Activated T-cell treated with anti-CD3 and anti-CD28 coated beads, Interleukin-2, amount 50 U/mL, for 24 hours (primary cell): ENCODE measurements at places on chromosomes 1 and 21.

GRCh38 chr1:216805953-216806352 lies 82.7 kb upstream of the ESRRG start:
- no peaks in the 10 kb centered on the region for H3K36me3 ChIP-seq
- no peak overlapping the region for H3K4me3 ChIP-seq
- no peak overlapping the region for H3K27ac ChIP-seq
- DNase-seq: no peak
- H3K4me1 ChIP-seq: no peaks in the 10 kb centered on the region

DNA sequence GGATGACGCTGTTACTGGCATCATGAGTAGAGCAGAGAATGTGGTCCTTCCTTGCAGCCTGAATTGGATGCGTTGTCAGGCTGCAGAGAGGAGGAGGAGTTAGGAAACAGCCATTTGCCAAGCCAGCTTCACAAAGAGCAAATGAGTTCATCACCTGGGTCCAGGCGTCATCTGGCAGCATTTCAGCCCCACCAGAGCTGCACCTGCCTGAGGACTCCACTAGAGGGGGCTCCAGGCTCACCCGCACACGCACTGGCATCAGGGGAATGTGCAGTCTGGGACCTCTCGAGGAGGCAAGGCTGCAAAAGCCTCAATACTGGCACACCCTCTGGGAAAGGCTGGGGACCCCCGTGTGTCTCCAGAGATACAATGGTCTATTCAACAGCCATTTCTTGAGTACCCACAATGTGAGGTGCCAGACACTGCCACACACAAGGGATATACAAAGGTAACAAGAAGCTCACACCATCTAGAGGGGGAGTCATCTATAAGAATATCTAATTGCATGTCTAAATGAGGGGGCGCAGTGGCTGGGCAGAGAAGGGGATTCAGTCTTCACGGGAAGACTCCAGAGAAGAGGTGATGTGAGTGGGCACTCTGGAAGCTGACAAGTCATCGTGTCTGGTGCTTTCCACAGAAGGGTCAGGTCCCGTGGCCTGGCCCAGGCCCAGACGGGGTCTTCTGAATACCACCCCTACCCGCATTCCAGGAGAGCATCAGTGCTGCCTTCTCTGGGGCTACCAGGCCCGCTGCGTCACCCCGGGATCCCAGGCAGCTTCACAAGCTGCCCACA lies 53.5 kb upstream of the CNTN2 start:
- no peak overlapping the region for H3K4me3 ChIP-seq
- H3K36me3 ChIP-seq: no peaks in the 10 kb centered on the region
- peaks cover 15% of the 10 kb centered on the region for H3K4me1 ChIP-seq
- H3K27ac ChIP-seq: no peak overlapping the region
- no peaks in the 10 kb centered on the region for H3K27me3 ChIP-seq

GRCh38 chr1:31751822-31752241 lies 12.3 kb downstream of the ADGRB2 start:
- H3K4me3 ChIP-seq: no peak overlapping the region
- H3K4me1 ChIP-seq: peaks cover 20% of the 10 kb centered on the region
- H3K27ac ChIP-seq: no peak overlapping the region
- no peak for DNase-seq
- no peaks in the 10 kb centered on the region for H3K27me3 ChIP-seq

GRCh38 chr1:41366455-41367287 lies 5.4 kb downstream of the FOXO6 start:
- H3K27ac ChIP-seq: no peak overlapping the region
- H3K36me3 ChIP-seq: no peaks in the 10 kb centered on the region
- DNase-seq: peak; percentile 63
- H3K4me3 ChIP-seq: peak overlapping the region; percentile 60
- peaks cover 66% of the 10 kb centered on the region for H3K27me3 ChIP-seq
- peaks cover 20% of the 10 kb centered on the region for H3K4me1 ChIP-seq

DNA sequence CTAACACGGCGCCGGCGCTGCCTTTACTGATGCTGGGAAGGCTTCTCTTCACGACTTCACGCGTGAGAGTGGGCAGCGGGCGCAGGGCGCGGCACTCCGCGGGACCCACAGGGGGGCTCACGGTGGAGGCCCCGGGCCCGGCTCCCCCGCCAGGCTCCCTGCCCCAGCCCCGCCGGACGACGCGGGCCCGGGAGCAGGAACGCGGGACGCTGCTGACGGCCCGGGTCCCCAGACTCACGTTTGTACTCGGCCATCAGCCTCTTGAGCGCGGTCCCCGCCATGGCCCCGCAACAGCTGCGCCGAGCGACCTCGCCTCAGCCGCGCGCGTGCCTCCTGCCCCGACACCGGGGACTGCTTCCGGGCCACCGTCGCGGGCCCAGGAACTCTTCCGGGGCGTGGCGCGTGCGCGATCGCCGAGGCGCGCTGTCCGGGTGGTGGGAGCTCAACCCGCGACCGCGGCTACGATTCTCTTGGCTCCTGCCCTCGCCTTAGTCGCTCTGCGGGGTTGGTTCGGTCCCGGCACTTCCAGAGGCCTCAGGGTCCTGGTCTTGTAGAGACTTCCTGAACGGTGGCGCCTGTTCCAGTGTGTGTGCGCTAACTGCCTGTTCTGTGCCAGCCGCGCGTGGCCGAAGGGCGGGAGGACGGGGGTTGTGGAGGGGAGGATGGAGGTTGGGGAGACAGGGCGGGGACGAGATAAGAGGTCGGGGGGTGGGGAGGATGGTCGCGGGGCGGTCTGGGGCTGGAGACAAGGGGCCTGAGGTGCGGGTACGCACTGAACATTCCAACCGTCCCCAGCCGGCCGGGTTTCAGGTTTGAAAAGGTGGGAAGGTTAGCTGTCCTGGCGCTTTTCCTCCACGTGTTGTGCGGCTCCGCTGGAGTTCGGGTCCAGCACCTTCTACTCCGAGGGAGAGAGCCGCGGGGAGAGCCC lies at the start of gene UBE2G2:
TSS of gene UBE2G2 (minus strand) at position 353 of the 928 bp plus-strand sequence. CDS start at position 281, 72 bp downstream.
- H3K27me3 ChIP-seq: no peaks in the 10 kb centered on the region
- H3K27ac ChIP-seq: peak within 1 kb of the TSS; percentile 97
- peaks cover 91% of the 10 kb centered on the region for H3K36me3 ChIP-seq

- DNase-seq: no peak
- H3K36me3 ChIP-seq: peaks cover 71% of the 10 kb centered on the region
- peak overlapping the region; percentile 49 for H3K27ac ChIP-seq
- H3K27me3 ChIP-seq: no peaks in the 10 kb centered on the region
- peaks cover 14% of the 10 kb centered on the region for H3K4me1 ChIP-seq
These were observed 14.1 kb downstream of the XKR8 start for GRCh38 chr1:27973771-27974416.

DNA sequence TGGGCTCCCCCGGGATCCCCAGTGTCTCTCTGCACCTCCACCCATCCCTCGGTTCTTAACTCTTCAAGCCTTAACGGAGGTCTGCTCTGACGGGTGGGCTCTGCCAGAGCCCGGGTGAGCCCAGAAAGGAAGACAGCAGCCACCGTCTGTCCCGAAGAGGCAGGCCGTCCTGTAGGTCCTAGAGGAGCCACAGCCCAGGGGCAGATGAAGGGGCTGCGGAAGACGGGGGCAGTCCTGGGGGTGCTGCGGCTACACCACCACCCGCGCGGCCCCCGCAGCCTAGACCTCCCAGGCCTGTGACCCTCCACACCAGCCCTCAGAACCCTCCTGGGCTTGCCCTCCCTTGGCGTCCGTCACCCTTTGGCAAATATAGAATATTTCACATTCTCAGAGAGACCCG lies 71.0 kb downstream of the UMODL1 start:
- no peak overlapping the region for H3K4me3 ChIP-seq
- peaks cover 21% of the 10 kb centered on the region for H3K4me1 ChIP-seq
- no peaks in the 10 kb centered on the region for H3K27me3 ChIP-seq

DNA sequence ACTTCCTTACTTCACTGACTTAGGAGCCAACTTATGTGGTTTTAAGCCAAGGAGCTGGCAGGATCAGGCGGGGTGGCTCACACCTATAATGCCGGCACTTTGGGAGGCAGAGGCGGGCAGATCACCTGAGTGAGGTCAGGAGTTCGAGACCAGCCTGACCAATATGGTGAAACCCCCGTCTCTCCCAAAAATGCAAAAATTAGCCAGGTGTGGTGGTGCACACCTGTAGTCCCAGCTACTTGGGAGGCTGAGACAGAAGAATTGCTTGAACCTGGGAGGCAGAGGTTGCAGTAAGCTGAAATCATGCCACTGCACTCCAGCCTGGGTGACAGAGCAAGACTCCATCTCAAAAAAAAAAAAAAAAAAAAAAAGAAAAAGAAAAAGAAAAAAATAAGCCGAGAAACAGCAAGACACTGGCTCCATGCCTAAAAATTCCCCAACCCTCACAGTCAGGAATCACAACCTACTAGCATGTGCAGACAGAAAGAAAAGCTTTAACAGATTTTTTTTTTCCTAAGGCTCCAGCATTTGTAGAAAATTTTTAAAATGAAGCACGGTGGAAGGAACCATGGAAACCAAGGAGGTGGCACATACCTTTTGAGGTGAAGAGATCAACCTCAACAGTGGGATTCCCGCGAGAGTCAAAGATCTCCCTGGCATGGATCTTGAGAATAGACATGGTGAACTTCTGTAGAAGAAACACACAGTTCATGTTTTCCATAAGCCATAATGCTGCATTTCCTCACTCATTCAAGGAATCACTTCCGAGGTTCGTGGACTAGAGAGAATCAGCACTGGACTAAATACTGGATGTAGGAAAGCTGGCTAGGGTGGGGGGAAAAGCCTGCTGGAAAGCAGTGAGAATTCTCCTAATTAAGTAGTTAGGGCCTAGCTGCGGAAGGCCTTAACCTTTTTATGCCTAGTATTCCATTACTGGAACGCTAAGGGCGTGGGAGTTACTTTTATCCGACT lies 4.0 kb downstream of the ENO1 start:
- H3K36me3 ChIP-seq: peaks cover 92% of the 10 kb centered on the region
- H3K4me3 ChIP-seq: peak overlapping the region; percentile 97
- peaks cover 69% of the 10 kb centered on the region for H3K4me1 ChIP-seq
- peak overlapping the region; percentile 100 for H3K27ac ChIP-seq
- H3K27me3 ChIP-seq: no peaks in the 10 kb centered on the region

- peaks cover 59% of the 10 kb centered on the region for H3K27me3 ChIP-seq
- no peak overlapping the region for H3K4me3 ChIP-seq
- DNase-seq: no peak
- no peaks in the 10 kb centered on the region for H3K36me3 ChIP-seq
These were observed 218.5 kb upstream of the ZC3H12A start for GRCh38 chr1:37255868-37256267.

DNA sequence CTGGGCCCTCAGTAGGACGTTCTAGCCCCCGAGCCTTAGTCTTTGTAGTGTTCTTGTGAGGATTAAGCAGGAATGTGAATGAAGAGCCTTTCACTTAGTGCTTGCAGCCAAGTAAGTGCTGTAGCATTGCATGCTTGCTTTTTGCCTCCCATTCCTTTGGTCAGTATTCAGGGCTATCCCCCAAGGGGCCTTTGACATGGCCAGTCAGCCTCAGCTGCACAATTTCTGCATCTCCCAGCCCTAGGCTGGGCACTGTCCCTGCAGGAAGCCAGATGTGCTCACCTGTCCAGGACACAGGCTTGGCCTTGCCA lies 30.5 kb downstream of the SOX13 start:
- DNase-seq: no peak
- peaks cover 33% of the 10 kb centered on the region for H3K4me1 ChIP-seq
- no peak overlapping the region for H3K4me3 ChIP-seq
- no peaks in the 10 kb centered on the region for H3K36me3 ChIP-seq

DNA sequence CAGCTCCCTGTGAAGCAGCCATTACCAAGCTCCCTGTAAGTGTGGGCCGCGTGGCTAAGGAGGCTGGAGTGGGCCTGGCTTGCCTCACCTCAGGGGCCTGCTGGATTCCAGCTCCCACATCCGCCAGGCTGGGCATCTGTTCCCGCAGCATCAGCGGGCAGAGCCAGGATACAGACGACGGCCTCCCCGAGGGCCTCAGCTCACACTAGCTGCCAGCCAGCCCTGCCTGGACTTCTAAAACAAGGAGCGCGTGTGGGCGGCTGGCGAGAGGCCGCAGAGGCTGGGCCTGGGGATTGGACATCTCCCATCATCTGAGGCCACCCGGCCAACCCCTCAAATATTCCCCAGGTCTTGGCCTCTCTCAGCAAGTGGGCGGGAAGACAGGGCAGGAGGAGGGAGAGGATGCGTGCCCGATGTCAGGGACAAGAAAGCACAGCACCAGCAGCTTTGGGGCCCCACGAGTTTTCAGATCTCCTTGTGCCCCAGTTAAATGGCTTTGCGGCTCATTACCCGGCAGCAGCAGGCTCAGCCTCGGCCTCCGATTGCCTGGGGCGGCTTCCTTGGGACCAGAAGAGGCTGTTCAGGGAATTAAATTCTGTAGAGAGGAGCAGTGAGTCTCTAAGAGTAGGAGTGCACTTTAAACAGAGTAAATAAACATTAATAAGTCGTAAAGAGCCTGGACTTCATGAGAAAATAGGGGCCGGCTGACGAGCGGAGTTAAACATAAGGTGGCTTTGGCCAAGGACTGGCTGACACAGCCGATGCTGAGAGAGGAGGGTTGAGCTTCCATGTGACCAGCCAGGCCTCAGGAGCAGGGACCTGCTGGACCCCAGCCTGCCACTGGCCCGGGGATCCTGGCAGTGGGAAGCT lies 208.9 kb upstream of the C1orf174 start:
- H3K27me3 ChIP-seq: peaks cover 6% of the 10 kb centered on the region
- no peak overlapping the region for H3K27ac ChIP-seq
- H3K36me3 ChIP-seq: no peaks in the 10 kb centered on the region

- H3K4me3 ChIP-seq: no peak overlapping the region
- peaks cover 3% of the 10 kb centered on the region for H3K36me3 ChIP-seq
- DNase-seq: no peak
- H3K27ac ChIP-seq: no peak overlapping the region
- H3K4me1 ChIP-seq: peaks cover 10% of the 10 kb centered on the region
These were observed 20.8 kb upstream of the DDOST start for GRCh38 chr1:20681999-20682398.

- H3K27ac ChIP-seq: no peak overlapping the region
- DNase-seq: no peak
- no peaks in the 10 kb centered on the region for H3K27me3 ChIP-seq
- H3K4me1 ChIP-seq: no peaks in the 10 kb centered on the region
- no peak overlapping the region for H3K4me3 ChIP-seq
These were observed 93.8 kb downstream of the ATP1B1 start for GRCh38 chr1:169200319-169200718.

DNA sequence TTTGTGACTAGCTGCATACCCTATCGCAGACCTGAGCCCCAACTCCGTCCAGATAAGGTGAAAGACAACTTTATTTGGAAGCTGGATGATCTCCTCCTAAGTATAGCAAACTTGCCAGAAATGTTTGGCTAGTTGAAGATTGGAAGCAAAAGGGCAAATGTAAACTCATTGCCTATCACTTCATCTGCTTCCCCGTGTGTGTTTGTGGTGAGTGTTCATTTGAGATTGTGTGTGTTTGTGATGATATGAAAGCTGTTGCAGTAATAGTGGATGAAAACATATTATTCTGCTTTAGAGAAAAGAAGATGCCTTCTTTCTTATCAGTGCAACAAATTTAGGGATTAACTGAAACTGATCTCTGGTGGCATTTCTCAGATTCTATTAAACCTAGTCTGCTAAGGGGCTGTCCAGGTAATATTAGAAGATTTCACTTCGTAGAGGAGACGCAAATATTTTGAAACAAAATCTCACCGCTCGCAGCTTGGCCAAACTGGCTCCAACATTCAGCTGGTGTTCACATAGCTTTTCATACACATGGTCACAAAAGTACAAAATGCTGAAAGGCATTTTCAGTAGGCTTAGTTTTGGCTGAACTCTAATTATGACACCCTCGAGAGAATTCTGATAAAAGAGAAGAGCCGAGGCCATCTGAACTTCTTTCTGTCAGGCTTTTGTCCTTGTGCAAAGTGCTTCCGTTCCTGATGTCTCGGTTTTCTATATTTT lies 1.1 kb downstream of the TBX19 start:
- H3K4me1 ChIP-seq: peaks cover 14% of the 10 kb centered on the region
- H3K27ac ChIP-seq: no peak overlapping the region
- H3K4me3 ChIP-seq: no peak overlapping the region
- DNase-seq: no peak

- no peak overlapping the region for H3K27ac ChIP-seq
- no peak overlapping the region for H3K4me3 ChIP-seq
- no peaks in the 10 kb centered on the region for H3K4me1 ChIP-seq
- H3K27me3 ChIP-seq: peaks cover 3% of the 10 kb centered on the region
- no peaks in the 10 kb centered on the region for H3K36me3 ChIP-seq
These were observed 19.6 kb upstream of the FAM89A start for GRCh38 chr1:231059566-231060193.
